ENCODE measurements at places on chromosomes 7 and 10. TPM values are rescaled to one million over a fixed set of nuclear protein-coding genes. Genes with fewer than 3 reads are reported as not detected.

ADRA2A gene
- not detected for polyA plus RNA-seq

SLIT1 gene
- polyA plus RNA-seq, result 0.06 TPM

FRAT1 gene
- polyA plus RNA-seq, result 13.3 TPM

HOGA1 gene
- polyA plus RNA-seq, result not detected

A1CF gene
- polyA plus RNA-seq, result not detected

PHKG1 gene
- 0.95 TPM for polyA plus RNA-seq

H2BK1 gene
- polyA plus RNA-seq, result not detected

SPDYE2 gene
- 0.28 TPM for polyA plus RNA-seq

WDR86 gene
- 10.4 TPM for polyA plus RNA-seq

GRM8 gene
- polyA plus RNA-seq, result not detected

NOLC1 gene
- polyA plus RNA-seq, result 76.6 TPM

SPDYE11 gene
- polyA plus RNA-seq, result 0.16 TPM

TRPV5 gene
- polyA plus RNA-seq, result not detected

INHBA gene
- polyA plus RNA-seq, result not detected

DNA sequence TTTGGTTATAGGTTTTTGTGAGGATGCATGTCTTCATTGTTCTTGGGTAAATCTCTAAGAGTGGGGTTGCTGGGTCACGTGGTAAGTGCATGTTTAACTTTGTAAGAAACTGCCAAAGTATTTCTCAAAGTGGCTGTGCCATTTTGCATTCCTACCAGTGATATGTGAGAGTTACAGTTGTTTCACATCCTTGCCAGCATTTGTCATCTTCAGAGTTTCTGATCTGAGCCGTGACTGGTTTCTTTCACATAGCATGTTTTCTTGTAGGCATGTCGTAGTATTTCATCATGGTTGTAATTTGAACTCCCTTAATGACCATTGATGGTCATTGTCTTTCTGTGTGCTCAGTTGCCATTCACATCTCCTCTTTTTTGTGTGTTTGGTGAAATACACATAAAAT is 286.0 kb downstream of the RNLS start:
- DNase-seq, result no peak

DNA sequence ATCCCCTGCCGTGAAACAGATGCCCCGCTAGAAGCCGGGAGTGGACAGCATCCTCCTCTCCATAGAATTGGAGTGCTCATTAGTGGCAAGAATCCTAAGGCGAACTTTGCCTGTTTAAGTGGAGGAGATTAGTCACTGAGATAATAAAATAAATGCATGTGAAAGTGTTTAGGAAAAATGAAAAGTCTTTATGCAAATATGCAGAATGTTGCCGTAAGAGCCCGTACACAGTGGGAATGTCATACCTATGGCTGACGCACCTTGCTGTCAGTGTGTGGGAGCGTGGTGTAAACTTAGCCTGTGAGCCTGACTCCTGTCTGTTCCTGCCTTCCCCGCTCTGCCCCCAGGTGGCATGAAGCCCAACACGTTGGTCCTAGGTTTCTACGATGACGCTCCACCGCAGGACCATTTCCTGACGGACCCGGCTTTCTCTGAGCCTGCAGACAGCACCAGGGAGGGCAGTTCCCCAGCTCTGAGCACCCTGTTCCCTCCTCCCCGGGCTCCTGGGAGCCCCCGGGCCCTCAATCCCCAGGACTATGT is 1.7 kb upstream of the TRIP6 start:
- DNase-seq, result no peak

GRCh38 chr7:50214126-50214670 is 90.3 kb upstream of the IKZF1 start:
- DNase-seq, result no peak

DNA sequence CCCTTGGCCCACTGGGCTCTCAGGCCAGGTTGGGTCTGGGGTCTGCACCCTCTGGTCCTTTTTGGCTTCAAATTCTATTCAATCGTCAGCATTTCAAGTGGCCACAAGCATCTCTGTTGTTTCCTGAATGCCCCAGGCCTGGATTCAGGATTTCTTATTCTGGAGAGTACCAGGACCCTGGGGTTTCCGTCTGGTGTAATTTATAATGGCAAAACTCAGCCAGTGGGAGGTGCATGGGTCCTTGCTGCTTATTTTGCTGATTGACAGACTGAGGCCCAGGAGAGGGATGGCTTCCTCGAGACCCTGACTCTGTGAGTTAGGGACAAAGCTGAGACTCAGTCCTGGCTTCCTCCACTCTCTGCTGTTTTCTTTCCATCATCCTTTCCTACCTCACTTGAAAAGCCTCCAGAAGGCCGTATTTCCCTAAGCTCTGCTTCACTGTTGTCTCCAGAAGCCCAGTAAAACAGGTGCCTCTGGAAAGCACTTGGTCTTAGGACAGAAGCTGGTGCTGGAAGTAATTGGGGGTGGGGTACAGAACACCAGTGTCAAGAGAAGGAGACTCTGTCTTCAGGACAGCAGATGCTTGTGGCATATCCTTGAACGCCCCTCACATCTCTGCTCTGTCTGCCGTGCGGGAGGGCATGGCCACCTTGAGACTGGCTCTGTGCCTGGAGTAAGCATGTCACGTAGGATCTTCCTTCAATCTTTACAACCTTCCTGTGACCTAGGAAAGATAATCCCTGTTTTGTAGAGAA is 39.4 kb upstream of the SH2D4B start:
- no peak for DNase-seq

DNA sequence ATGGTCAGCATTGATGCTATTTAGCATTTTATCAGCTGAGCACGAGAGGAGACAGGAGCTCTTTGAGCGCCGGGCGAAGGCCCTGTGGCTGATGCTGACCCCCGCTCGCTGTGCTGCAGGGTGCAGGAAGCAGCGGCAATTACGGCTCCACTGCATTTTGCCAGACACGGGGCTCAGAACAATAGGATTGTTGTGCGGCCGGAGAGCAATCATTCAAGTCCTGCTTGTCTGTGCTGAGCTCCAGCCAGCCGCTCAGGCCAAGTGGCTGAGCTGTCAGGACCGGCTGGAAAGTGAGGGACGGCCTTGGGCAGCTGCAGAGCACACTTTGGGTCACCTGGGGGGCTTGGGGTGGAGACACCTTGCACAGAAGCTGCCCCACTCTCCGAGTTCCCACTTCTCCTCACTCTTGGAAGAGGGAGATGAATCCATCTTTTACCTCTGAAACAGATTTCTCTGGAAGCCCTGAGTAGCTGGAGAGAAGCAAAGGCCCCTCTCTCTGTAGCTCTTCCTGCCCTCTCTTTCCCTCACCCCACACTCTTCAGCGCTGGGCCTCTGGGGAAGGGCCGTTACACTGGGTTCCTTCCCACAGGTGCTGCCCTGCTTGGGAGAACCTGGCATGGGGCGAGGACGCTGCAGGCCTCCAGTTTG is 17.3 kb upstream of the ADARB2 start:
- no peak for DNase-seq

DNA sequence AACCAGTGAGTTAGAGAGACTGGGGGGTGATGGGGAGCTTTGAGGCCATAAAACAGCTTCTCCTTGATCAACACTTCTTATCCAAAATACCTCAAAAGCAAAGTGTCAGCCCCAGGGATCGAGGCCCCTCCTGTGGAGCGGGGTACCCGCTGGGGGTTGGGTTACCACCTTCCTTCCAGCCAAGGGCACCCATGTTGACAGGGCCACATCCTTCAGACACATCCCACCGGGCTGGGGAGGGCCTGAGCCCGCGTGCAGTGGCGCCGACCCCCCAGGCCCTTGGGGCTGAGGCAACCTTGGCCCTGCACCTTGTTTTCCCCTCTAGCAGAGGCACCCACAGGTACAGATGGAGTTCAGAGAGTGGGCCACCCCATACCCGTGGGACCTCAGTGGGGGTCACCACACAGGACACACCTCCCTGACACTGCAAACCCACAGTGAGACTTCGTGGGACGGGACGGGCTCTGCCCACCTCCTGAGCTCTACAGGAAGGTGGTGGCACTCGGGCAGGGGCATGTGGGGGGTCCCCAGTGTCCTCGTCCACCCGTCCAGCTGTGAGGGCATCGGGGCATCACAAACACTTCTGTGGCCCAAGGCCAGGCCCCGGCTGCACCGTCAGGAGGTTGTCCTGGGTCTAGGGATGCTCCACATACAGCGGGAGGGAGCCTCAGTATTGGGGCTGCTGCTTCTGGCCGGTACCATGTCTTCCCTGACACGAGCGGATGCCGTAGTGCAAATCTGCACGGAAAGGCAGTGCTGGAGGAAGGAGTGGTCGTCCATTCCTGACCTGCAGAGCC is 10.7 kb downstream of the DPYSL4 start:
- DNase-seq, result no peak

- DNase-seq, result no peak
Measured at GRCh38 chr7:144534196-144534595, 130.7 kb upstream of the NOBOX start.

DNA sequence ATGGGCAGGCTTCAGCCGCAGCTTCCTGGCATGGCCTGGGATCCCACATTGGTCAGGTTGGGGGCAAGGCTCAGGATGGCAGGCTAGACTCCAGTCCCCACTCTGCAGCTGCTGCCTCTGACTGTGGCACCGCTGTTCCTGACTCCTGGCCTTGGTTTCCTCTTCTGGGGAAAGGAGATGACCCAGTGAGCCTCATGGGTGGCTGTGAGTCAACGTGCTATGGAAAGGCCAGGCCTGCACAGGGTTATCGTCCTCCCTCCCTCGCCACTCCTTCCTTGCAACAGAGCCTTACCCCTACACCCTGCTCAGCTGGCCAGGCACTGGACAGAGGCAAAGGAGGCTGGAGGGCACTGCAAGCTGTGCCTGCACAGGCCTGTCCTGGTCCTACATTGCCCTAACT is 36.1 kb upstream of the CHST15 start:
- DNase-seq, result no peak

DNA sequence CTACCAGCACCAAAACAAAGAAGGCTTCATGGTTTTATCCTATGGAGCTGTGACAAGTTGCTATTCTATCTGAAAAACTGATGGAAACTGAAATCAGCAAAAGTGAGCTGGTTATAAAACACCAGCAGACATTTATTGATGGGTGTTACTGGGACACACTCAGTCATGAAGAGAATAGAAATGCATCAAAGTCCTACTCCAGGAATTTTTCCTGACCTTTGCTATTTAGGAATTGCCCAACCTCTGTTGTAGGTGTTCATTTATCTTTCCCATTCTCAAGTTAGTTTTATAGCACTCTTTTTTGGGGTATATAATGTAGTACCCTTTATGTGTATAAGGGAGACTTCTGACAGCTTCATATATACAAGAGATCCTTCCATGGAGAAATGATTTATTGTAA is 533.2 kb downstream of the REEP3 start:
- DNase-seq, result no peak

DNA sequence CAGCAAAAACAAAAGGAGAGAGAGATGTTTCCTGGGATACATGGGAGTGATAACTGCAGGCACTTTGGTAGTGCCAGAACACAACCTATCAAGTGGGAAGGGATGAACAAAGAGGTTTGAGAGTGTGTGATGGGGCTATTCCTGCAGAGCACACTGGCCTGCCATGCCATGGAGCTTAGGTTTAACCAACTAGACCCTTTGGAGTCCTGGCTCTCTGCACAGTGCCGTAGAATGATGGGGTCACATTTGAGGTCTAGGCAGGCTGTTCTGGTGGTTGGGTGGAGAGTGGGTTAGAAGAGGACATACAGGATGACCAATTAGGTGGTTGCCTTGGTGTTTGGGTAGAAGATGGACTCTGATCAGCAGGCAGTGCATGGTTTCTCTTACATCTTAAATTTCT is 101.9 kb upstream of the HABP2 start:
- DNase-seq, result no peak

DNA sequence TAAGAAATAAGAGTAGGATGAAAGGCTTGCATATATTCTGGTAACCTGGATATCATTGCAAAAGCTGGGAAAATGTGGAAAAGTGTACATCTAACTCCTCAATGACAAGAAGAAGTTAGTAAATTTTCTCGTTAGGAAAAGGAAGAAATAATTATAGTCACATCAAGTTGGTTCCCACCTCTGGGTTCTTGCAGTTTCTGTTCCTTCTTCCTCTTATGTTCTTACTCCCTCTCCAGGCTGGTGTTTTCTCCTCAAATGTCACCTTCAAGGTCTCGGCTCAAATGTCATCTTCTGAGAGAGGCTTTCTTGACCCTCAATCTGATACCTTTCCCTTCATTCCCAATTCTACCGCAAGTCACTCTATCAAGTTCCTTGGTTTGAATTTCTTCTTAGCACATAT is 64.4 kb downstream of the ENTPD1 start:
- no peak for DNase-seq

DNA sequence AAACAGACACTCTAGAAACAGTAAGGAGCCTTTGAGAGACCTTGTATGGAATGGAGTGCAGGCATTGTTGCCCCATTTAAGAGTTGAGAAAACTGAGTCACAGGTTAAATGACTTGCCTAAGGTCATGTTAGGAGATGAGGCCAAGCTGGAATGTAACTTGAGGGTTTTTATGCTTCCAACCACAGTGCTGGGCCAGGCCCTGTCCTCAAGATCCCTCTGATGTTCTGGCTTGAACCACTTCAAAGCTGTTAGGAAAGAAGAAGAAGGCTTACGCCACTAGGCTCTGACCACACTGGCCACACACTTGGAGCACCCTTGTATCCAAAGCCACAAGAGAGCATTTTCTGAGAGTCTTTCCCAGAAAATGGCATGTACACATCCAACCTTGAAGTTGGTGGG is 42.7 kb downstream of the PLAU start:
- DNase-seq, result no peak

DNA sequence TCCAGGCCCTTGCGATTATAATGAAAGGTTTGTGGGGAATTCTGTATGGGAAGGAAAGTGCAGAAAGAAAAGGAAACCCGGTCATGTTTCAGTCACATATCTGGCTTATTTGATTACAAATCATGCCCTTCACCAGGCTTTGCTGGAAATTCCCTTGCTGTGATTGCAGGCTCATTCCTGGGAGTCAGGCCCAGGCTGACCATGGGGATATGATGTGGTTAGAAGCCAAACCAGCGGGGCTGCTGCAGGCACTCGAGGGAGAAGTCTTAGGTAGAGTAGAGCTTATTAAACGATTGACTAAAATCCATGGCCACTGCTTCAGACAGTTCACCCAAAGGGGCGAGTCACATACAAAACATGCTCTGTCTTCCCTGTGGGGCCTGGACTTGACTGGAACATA is 16.2 kb downstream of the PKD1L1 start:
- no peak for DNase-seq

DNA sequence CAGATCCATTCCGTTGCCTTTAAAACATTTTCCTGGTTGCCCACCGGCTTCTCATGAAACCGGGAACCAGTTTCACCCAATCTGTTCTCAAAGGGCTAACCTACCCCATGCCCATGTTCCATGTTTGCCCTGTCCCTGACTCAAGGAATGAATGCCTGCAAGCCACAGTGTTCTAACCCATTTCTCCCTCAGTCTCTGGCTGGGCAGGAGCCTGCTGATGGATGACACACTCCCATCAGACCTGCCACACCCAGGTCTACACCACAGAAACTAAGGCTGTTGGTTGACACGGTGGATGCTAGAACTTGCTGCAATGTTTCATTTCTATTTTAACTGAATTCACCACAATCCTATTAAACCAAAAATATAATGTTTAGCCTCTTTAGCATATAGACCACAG is 15.6 kb downstream of the CLRN3 start:
- DNase-seq, result no peak

- no peak for DNase-seq
Measured at GRCh38 chr7:2104716-2105115, 128.0 kb downstream of the MAD1L1 start.

Measured in CD8-positive, alpha-beta memory T cell (primary cell).